ENCODE measurements at places on chromosomes 6 and 20. TPM values are rescaled to one million over a fixed set of nuclear protein-coding genes. Genes with fewer than 3 reads are reported as not detected.

- DNase-seq = peak; percentile 61
Observed at GRCh38 chr20:57769756-57770155, 59.9 kb upstream of the PMEPA1 start.

- peak; percentile 25 for DNase-seq
Observed at GRCh38 chr6:15623276-15624116, 39.3 kb downstream of the DTNBP1 start.

GRCh38 chr20:47784599-47785310 is 526 bp downstream of the SULF2 start:
- peak; percentile 47 for DNase-seq

Gene HUS1B
- 0.33 TPM for polyA plus RNA-seq

DNA sequence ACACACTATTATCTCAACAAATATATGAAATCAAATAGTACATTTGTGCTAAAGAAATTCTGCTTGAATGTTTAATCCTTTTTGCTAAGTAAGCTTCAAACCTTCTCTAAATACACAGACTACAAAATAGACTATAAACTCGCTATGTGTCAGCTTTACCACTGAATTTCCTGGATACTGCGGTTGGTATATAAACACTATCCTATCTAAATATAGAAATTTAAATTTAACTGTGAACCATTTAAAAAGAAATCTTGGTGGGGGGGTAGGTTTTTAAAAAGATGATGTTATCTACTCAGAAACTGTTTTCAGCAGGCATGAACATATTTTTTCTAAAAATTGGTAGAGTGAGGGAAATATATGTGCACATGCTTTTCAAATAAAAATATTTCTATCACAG is 306.5 kb upstream of the RUNX2 start:
- DNase-seq = no peak

GRCh38 chr6:16238057-16238962 is at the start of gene GMPR:
TSS of gene GMPR (plus strand) at chr6:16238587. CDS start at chr6:16238694, 107 bp downstream.
- DNase-seq = peak; percentile 81

DNA sequence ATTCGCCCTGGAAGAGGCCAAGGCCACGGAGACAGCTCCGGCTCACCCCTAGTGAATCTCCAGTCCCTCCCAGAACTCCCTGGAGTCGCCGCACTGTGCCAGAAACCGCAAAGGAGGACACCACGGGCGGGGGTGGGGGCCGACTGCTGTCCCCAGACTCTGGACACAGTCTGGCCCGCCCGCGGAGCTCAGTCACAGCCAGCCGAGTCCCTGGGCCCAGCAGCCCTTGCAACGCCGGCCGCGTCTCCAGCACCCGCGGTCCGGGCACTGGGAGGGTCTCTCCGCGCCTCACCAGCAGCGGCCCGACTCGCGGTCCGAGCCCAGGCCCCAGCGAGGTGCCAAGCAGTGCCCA is 518 bp downstream of the PEX6 start:
- peak; percentile 37 for DNase-seq

Gene CCR6
- polyA plus RNA-seq = not detected

DNA sequence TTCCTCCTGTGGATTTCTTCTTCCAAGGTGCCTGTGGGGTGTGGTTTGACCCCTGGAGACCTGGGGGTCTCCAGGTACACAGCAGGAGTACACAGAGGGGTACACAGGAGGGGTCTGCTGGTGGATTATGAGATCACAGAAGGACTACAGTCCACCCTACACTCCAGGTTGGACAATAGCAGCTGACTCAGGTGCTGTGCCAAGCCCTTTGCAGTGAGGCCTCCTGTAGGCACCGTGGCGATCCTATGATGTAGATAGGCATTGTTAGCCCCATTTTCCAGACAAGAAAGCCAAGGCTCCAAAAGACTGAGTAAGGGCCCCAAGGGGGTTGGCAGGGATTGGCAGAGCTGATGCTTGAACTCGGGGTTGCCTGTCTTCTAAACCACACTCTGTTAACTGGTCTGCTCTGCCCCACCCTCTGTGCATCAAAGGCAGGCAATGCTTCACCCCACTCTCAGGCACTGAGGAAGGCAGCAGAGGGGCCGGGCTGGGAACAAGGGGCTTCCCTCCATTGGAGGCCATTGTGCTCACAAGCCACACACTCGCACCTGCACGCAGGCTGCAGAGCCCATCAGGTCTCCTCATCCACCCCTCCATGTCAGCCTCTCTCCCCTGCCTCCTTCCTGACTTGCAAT is 77.5 kb upstream of the SIRPA start:
- DNase-seq = no peak

GRCh38 chr6:70394518-70395300 is 18.6 kb upstream of the FAM135A start:
- DNase-seq = no peak

- peak; percentile 45 for DNase-seq
Observed at GRCh38 chr20:21505161-21505809, 8.6 kb downstream of the NKX2-2 start.

GRCh38 chr6:81487489-81487888 is 265.0 kb downstream of the TENT5A start:
- DNase-seq = peak; percentile 31

- no peak for DNase-seq
Observed at GRCh38 chr6:35493307-35493983, 3.4 kb downstream of the TEAD3 start.

GRCh38 chr6:132412656-132413498 is 11.6 kb upstream of the MOXD1 start:
- DNase-seq = no peak

Gene SNAP25
- polyA plus RNA-seq = 3.8 TPM

- DNase-seq = no peak
Observed at GRCh38 chr20:63377951-63378381, 16.8 kb upstream of the CHRNA4 start.

- DNase-seq = peak; percentile 53
Observed at GRCh38 chr6:133040094-133040802, 200.9 kb upstream of the EYA4 start.

DNA sequence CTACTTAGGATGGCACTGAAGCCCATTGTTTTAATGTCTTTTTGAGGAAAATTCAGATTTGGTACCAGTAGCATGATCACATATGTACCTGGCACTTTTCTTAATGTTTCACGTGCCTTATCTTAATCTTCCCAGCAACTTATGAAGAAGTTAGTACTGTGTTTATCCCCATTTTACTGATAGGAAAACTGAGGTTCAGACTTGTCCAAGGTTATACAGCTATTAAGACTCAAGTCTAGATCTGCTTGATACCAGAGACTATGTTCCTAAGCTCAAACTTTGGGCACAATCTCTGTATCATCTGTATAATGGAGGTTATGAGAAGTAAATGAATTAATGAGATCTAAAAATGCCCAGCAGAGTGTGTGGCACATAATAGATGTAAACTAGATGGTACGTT is 179.7 kb upstream of the SUPT3H start:
- no peak for DNase-seq

Gene OR2J3
- polyA plus RNA-seq = not detected

All from endothelial cell of umbilical vein (primary cell).